GDM1 (cell line): ENCODE measurements at places on chromosomes 6 and 20.

DNA sequence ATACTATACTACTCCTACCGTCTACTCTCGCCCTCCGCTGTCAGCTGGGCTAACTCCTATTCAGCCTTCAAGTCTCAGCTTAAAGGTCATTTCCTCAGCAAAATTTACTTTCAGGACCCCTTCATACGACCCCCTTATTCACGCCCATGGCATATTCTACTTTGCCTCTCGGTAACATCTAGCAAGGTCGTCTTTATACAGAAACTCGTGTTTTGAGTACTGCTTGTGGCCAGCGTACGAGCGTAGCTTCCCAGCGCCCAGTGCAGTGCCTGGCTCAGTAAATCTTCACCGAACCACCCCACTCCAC lies 546 bp downstream of the CRNKL1 start:
- no peak for DNase-seq

DNA sequence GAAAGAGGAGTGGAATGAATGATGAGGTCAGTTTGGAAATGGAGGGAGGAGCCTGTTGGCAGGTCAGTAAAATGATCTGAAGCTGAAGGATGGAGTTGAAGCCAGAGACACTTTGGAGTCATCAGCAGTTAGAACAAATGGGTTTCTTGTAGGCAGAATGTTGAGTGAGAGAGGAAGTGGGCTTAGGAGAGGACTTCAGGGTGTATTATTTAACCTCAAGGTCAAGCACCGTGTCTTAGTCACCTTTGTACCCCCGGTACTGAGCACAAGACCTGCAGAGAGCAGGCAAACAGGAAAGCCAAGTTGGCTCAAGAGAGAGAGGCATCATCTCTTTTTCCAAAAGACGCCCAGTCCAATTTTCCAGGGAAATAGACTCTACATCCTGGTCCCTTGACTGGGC lies 23.3 kb downstream of the C20orf173 start:
- no peak for DNase-seq

DNA sequence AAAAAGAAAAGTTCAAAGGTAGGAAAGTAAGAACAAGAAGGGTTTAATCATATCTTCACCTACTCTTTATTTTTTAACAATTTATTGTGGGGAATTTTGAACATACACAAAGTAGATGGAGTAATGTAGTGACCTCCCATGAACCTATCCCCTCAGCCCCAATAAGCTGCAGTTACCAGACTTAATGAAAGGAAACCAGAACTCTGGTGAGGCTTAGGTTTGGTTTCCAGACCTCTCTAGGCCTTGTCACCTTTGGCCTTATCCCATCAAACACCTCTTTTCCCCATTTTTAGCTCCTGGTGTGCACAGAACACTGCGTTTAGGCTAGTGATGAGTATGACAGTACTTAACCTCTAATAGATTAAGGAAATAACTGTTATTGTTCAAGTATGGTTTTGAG lies 42.0 kb downstream of the CBFA2T2 start:
- DNase-seq, result no peak

DNA sequence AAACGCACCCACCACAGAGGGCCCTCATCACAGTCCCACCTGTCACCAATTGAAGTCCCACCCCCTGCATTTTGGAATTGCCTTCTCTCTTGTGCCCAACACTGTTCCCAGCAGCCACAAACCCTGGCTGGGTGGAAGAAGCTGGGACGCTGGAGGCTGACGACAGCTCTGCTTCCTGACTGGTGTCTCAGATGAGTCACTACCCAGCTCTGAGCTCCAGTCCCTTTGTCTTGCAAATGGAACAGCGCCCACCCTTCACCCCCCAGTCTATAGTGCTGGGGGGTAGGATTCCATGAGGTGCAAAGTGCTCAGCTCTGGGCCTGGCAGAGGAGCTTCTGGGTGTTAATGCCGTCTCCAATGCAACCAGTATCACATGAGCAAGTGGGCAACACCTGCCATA lies 85.3 kb downstream of the DLGAP4 start:
- DNase-seq, result no peak

GRCh38 chr6:143828572-143828971 lies 14.6 kb upstream of the LTV1 start:
- DNase-seq, result no peak

- DNase-seq, result no peak
Observed at GRCh38 chr6:112172540-112172939, 81.8 kb downstream of the LAMA4 start.

- DNase-seq, result no peak
Observed at GRCh38 chr6:170158296-170159021, 132.4 kb downstream of the DLL1 start.

DNA sequence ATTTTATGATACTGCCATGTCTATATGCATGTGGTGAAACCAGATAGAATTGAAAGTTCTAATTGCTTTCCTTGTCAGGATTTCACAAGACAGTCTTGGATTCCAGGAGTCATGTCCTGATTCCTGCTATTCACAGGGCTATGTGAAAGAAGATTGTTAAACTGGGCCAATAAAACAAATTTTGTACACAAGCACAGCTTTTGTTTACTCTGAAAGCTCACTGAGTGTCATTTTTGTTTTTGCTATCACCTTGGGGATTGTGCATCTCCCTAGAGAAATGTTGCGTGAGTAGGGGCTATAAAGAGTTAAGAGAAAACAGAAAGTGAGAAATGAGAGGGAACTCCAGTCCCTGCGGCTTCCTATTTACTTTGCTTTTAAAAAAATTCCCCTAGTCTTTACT lies 627.5 kb downstream of the PKHD1 start:
- DNase-seq, result no peak

- no peak for DNase-seq
Observed at GRCh38 chr6:13655700-13656099, 40.6 kb downstream of the NOL7 start.

- no peak for DNase-seq
Observed at GRCh38 chr6:1613688-1614447, 4.2 kb downstream of the FOXC1 start.

DNA sequence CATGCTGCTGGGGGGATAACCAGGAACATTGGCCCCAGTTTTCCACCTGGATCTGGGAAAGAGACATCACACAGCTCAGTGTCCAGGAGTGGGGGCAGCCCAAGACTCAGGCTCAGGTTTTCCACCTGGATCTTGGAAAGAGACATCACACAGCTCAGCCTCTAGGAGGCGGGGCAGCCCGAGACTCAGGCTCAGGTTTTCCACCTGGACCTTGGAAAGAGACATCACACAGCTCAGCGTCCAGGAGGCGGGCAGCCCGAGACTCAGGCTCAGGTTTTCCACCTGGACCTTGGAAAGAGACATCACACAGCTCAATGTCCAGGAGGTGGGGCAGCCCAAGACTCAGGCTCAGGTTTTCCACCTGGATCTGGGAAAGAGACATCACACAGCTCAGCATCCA lies 361.6 kb downstream of the THBS2 start:
- DNase-seq, result no peak

DNA sequence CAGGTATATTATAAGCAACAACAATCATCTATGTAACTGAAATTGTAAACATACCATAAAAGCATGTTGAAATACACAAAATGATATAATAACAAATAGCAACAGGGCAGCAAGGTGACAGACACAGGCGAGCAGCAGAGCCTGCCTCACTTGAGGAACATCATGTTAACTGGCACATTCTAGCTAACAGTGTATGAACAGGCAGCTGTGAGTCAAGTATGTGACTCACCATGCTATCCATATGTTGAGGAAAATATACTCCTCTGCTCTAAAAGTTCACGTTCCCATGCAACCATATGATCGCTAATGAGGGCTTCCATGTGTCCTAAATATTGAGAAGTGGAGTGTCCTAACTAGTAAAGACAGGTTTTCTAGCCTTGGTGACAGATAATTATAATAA lies 18.4 kb downstream of the SERAC1 start:
- no peak for DNase-seq

GRCh38 chr6:33247977-33248642 lies 23.6 kb downstream of the VPS52 start:
- DNase-seq, result peak; percentile 78

GRCh38 chr6:23446469-23446967 lies 679.5 kb upstream of the NRSN1 start:
- no peak for DNase-seq

GRCh38 chr6:108883172-108883571 lies 35.0 kb downstream of the ARMC2 start:
- DNase-seq, result no peak
